Activated CD4-positive, alpha-beta T cell treated with anti-CD3 and anti-CD28 coated beads, Interleukin-2, amount 50 U/mL, for 24 hours (primary cell): ENCODE measurements at places on chromosomes 7 and 10.

GRCh38 chr10:59383436-59383835 lies 21.1 kb upstream of the FAM13C start:
- DNase-seq = no peak

- no peak for DNase-seq
These were observed 183.9 kb downstream of the THSD7A start for GRCh38 chr7:11648101-11648500.

DNA sequence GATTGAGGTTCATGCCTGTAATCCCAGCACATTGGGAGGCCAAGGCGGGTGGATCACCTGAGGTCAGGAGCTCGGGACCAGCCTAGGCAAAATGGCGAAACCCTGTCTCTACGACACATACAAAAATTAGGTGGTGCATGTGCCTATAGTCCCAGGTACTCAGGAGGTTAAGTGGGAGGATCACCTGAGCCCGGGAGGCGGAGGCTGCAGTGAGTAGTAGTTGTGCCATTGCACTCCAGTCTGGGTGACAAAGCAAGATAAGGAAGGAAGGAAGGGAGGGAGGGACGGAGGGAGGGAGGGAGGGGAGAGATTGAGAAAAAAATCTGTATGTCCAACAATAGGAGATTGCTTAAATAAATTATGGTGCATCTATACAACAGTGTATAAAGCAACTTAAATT lies 13.2 kb downstream of the TLL2 start:
- DNase-seq = no peak

GRCh38 chr7:109635374-109635773 lies 1065.7 kb downstream of the DNAJB9 start:
- DNase-seq = no peak

DNA sequence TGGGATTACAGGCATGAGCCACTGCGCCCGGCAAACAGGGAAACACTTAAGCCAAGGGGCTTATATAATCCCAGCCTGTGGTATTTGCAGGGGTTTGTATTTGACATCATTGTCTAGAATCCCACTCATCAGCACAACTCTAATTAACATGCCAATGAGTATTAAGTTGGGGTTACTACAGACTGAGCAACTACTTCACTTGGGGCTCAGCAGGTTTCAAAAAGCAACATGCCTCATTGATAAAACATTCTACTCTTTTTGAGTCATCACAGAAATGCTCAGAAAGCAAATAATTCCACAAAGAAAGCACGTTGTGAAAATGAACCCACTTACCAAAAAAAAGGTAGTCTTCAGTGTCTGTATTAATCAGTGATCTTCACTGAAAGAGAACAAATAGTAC lies 236.9 kb upstream of the CELF2 start:
- no peak for DNase-seq

GRCh38 chr10:77310288-77310840 lies 327.2 kb downstream of the KCNMA1 start:
- no peak for DNase-seq

DNA sequence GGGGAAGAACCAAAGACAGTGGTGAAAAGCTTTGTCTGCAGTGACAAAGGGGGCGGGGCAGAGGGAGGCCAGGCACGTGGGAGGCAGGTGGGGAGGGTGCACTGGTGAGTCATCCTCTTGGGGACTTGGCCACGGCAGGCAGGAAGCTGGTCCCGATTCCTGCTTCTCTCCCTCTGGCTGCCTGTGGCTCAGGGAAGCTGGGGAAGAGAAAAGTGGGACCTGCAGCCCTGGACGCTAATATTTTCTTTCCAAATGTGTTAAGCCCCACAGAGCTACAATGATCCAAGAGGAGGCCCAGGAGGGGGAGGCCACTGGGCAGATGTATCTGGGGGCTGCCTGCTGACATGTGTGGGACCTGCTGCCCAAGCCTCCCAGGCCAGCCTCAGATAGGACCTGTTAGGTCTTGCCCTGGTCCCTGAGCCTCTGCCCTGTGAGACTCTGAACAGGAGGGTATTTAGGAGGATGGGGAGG lies 231.8 kb downstream of the KCNMA1 start:
- no peak for DNase-seq
